ENCODE measurements at places on chromosomes 3 and 15.

DNA sequence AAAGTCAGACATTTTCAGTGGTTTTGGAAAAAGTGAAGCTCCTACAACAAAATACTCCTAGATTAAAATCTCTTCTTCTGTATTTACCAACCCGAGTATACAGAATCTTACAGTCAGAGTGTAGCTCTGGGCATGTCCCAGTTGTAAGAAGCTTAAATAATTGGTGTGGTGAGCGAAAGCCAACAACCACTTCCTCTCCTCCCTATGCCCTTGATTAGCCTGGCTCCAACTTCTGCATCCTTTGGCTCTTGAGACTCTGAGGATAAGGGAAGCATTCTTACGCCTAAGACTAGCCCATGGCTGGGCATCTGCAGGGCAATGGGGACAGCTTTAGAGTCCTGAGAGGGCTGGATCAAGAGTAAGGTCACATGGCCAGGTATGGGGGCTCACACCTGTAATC lies 25.5 kb downstream of the RFT1 start:
- DNase-seq = no peak

- no peak for DNase-seq
These were observed 91.1 kb downstream of the RSRC1 start for GRCh38 chr3:158200955-158201354.

DNA sequence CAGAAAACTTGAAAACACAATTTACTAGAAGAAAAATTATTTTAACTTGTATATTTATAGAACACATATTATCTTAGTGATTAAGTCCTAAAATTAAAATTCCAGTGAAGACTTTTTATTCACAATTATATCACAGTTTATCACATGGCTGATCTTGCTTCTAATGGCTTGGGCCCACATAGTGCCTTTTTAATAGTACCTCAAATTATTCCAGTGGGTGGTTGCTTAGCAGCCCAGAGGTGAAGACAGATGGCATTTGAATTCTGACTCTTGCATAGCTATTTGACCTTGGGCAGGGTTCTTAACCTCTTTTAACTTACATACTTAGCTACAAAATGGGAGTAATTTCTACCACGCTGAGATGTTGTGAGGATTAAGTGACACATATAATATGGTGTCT lies 214.7 kb upstream of the SGO1 start:
- no peak for DNase-seq

DNA sequence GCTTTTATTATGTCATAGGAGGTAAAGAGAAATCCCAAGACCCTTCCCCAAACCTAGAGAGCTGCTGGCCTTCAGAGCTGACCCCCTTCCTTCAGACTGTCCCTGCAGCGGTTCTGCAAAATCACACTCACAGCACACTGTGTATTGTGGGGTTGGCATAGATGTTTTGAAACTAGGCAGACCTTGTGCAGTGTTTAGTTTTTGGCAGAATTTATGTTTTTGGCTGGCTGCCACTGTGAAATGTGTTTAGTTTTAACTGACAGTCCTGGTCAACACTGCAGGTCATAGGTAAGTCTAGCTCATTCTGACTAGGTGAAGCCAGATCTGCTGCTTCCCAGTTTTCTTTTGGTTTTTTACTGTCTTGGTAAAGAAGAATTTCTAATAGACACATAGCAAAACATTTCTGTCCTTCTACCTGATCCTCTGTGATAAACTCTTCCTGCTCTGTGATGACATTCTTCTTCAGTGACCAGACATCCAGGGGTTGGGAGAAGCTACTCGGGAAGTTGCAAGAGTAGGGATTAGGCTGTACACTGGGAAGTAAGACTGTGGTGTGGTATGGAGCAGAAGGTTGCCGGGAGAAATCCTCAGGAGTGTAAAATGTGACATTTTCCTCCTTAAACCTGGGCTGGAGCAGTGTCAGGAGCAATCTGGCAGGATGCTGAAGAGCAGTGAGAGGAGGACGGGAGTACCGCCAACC lies 209.6 kb upstream of the MCTP2 start:
- DNase-seq = no peak

DNA sequence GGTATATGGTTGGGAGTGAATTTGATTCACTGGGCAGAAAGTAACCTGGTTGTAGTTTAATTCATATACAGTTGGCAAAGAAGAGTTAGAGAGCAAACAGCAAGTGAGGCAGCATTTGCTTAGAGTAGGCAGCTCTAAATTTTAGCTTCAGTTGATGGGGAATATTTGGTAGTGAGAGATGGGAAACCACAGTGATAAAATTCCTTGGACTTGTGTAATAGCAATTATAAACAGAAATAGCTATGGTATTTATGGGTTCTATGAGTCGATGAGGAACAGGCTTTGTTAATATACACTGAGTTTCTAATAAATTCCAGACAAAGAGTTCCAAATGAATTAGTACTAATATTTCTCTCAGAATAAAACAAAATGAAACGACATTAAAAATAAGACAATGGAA lies 894.0 kb downstream of the ROBO2 start:
- no peak for DNase-seq

DNA sequence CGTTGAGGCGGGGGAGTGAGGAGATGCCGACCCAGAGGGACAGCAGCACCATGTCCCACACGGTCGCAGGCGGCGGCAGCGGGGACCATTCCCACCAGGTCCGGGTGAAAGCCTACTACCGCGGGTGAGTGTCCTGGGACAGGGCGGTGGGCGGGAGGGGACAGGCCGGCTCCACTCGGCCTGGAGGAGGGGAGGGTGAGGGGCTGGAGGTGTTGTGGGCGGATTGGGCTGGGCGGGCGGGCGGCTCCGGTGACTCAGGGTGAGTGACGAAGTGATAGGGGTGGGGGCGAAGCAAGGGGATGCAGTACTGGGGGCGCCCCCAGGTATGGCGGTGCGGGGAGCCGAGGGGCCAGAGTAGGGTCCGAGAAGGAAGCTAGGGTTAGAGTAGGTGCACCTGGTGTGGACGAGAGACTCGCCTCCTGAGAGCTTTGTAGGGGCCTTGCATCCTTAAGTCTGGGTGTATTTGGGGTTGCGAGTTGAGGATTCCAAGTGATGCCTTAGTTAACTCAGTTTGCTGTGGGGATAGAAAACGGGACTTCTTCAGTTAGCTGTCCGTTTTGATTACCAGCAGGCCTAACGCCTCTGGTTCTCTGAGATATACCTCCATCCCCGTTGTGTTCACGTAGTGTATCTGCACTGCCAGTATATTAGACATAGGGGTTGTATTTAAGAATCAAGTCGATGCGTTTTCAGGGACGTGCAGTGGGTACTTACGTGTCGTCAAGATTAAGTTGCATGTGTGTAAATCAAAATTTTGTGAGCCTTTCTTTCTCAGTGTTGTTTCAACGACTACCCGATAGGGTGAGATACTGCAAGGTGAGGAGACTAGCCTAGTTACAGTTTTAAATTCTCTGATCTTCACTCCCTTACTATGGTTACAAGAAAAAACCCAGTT lies 670 bp downstream of the PRKCI start:
- peak; percentile 41 for DNase-seq

DNA sequence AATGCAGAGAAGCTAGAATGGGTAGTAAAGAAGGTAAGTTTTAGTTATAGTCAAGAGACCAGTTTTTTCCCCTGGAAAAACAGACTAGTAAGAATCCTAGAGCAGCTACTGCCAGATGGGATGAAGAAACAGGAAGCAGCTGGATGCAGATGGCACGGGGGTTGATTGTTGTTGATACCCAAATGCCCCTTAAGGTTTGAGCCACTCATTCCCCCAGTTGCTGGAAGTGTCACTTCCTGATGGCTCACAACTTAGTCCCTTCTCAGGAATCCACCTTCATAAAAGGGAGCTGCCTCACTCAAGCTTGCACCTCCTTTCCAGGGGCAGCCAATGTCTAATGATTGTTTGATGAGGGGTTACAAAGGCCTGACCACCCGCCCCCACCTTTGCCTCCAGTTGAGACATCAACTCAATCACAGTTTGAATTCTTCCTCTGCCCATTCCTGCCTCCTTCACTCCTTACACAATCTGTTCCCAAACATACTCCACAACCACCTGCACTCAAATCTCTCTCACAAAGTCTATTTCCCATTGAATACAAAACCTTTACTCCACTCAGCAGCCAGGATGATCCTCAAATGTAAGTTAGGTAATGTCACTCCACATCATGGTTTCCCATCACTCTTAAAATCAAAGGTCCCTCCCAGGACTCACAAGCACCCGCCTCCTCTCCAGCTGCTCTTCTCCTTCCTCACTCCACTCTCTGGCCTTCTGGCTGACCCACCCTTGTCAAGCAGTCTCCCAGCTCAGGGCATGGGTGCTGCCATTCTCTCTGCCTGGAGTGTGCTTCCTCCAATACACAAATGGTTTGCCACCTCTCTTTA lies 450.1 kb upstream of the THBS1 start:
- no peak for DNase-seq

- DNase-seq = no peak
These were observed 145.9 kb downstream of the APBA2 start for GRCh38 chr15:29031502-29032228.

GRCh38 chr15:60535743-60536142 lies 56.8 kb upstream of the ICE2 start:
- DNase-seq = no peak

DNA sequence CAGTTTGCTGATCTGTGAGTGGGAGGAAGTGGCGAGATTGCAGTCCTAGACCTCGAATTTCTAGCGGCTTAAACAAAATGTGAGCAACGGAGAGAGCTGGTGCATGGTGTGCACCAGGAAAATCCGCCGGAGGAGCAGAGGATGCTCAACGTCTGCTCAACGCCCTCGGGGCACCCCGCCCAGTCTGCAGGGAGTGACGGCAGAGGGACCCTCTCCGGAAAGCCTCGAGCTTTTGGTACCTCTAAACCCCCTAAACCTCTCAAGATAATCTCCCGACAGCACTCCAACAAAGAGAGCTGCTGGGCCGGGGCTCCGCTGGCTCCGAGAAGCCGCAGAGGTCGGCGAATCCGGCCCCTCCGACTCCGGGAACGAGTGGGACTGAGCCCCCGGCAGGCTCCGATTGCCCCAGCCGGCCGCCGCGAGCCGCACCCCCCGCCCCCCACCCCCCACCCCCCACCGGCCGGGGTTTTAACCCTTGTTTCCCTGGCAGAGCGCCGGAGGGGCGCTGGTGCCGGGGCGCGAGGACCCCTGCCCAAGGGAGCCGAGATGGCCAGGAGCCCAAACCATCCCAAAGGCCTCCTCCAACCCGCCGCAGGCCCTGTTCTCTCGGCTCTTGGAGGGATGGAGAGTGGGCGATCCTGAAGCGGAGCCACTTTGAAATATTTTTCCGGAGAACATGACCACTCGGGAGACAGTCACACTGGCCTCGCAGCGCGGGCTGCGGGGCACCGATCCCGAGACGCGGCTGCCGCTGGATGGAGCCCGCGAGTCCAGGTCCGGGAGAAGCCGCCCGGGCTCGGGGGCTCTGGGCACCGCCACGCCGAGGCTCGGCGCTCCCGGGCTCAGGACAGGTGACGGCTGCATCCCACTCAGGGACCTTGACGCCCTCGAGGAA lies 1.5 kb downstream of the MEGF11 start:
- peak; percentile 90 for DNase-seq

DNA sequence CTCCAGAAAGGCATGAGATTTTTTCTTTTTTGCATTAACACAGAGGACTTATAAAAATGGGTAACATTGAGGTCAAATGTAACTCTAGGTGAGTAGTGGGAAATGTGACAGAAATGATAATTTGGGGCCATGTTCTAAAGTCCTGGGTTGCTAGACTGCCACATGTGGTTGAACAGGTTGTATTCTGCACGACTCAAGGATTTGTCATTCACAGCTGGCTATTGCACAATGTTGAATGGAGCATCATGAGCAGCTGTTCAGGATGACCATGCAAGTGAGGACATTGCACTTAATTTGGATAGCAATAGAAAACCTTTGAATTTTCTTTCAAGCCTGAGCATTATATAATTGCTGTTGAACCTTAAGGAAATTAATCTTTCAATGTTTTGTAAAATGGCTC lies 396.6 kb downstream of the NAALADL2 start:
- peak; percentile 28 for DNase-seq

- DNase-seq = no peak
These were observed 2.4 kb upstream of the PPP1R14D start for GRCh38 chr15:40830884-40831283.

DNA sequence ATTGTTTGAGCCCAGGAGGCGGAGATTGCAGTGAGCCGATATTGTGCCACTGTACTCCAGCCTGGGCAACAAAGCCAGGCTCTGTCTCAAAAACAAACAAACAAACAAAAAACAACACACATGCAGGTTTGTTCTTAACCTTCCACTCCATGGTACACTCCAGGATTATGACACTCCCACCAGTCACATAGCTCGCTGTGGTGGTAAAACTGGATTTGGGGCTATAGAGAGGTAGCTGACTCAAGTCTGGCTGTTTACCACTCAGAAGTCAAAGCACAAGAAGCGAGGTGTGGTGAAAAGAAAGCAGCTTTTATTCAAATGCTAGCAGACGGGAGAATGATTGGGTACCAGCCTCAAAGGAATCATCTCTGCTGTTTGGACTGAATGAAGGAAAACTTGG lies 49.0 kb upstream of the SIAH2 start:
- no peak for DNase-seq

GRCh38 chr15:63729115-63729884 lies 104.4 kb downstream of the HERC1 start:
- no peak for DNase-seq

GRCh38 chr3:71062037-71062932 lies 521.2 kb downstream of the FOXP1 start:
- no peak for DNase-seq

DNA sequence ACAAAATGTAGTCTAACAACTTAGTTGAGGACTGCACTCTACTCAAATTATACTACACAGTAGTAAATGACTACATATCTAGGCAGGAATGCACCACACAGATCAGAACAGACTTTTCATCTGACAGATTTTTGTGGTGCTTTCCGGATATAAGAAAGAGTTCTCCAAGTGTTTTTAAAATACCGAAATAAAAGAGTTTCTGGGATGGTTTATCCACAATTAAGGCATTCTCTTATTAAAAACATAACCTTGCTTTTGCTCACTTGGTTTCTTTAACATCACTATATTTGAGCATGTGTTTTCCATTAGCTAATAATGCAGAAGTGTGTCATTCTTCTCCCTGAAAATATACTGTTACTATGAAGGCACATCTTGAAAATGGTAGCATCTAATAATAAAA lies 132.9 kb downstream of the MAGI1 start:
- no peak for DNase-seq

- DNase-seq = no peak
These were observed 17.9 kb upstream of the CDCP1 start for GRCh38 chr3:45164056-45164455.

- no peak for DNase-seq
These were observed 18.2 kb downstream of the CRTAP start for GRCh38 chr3:33132019-33132360.

GRCh38 chr3:16399473-16399872 lies 114.0 kb downstream of the RFTN1 start:
- peak; percentile 59 for DNase-seq

DNA sequence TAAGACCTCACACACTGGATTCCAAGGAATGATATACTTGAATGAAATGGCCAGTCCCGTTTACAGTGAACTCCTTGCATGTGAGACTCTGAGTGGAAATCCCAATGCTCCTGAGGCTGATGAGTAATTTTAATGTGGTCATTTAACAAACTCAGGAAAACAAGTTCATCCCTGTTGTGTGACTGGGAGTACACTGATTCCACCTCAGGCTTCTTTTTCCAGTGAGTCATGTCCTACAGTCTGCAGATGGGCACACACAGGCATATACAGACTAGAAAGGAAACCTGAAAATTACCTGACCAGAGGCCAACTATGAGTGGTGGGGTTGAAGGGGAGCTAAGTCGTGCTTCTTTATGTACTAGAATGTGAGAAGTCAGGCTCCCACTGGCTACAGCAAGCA lies 5.8 kb downstream of the SQOR start:
- DNase-seq = peak; percentile 66

Measured in AG08396 (cell line).